ENCODE measurements at places on chromosomes 13 and 19.
A peak's percentile ranks its signal among the peaks of the same experiment; 100 is the strongest.

GRCh38 chr19:23771316-23771715 lies 12.6 kb upstream of the ZNF681 start:
- DNase-seq = no peak

DNA sequence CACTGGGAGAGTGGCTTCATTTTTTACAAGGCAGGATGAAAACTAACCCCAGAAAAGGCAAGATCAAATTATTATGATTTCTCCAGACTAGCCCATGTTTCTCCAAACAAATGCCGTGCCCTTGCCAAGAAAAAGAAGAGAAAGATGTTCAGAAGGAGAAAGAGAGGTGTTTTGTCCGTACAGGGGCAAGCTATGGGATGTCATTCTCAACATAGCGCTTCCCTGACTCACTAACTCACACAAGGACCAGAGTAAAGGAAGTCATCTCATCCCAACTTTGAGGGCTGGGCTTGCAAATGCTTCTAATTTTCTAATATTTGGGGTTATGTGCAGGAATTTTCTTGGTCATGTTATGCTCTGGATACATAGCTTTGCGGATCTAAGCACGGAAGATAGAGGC lies 224.2 kb upstream of the MAB21L1 start:
- no peak for DNase-seq

DNA sequence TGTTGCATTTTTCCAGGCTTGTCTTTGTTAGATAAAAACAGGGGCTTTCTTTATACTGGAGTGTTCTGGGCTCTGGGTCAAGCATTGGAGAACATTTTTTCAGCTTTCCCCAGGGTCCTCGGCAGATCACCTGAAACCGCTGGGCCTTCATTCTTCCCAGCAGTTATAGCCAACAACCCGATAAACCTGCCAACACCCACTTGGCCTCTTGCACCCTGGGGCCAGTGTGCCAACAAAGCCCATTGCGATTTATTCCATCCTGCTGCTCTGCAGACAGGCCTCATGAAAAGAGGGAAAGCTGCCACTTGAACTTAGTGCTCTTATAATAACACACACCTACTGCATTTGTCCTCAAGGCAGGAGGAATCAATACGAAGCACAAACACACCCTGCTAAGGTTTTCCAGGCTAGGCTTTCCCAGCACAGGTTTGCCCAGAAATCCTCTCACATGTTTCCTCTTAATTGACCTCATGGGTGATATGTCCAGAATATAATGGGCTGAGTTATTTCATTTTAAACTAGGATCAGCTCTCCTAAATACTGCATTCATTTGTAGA lies 669.3 kb downstream of the LIG4 start:
- DNase-seq = no peak

DNA sequence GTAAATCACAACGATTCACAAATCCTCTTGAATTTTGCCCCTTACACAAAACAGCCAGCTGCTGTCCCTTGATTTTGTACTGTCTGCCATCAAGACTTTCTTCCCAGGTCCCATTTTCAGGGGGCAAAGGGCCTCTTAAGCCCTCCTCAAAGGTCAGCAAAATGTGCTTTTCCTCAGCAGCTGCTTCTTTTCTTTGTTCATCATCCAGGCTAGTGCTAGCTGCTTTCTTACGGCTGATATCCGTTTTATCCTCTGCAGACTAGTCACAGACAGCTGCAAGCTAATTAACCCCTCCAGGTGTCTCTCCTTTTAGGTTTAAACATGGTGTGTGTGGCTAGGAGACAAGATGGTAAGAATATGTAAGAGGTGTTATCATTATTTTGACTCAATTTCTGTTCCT lies 90.9 kb downstream of the NALCN start:
- no peak for DNase-seq

GRCh38 chr13:79679334-79679733 lies 198.4 kb downstream of the NDFIP2 start:
- peak; percentile 5 for DNase-seq

DNA sequence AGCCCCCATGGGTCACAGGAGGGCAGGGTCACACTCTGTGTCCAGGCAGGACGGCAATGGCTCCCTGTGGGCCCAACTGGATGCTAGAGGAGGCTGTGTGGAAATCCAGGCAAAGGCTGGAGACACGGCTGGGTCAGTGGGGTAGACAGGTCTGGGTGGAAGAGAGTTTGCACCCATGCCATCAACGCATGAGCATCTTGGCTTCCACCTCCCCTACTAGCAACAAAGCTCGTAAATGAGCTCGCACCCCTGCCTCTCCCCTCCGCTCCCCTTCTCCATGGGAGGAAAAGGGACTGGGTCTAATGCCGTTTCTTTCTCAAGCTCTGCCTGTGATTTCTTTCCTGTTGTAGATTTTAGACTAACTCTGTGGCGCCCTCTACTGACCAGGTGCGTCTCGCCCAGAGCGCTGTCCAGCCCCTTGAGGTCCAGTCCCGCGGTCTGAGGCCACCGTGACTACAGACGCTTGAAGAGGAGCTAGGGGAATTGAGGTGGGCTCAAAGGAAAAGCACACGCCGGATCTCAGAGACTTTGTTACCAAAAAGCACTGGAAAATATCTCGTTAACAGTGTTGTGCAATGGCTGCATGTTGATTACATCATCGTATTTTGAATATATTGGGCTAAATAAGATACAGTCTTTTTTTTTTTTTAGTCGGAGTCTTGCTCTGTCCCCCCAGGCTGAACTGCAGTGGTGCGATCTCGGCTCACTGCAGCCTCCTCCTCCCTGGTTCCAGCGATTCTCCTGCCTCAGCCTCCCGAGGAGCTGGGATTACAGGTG lies 50.7 kb upstream of the USP29 start:
- DNase-seq = no peak

GRCh38 chr19:53644061-53644816 lies 12.4 kb downstream of the DPRX start:
- DNase-seq = no peak

GRCh38 chr19:18298601-18299000 lies 17.2 kb upstream of the JUND start:
- DNase-seq = no peak
